ENCODE measurements at places on chromosomes 16 and 17. TPM values are rescaled to one million over a fixed set of nuclear protein-coding genes. Genes with fewer than 3 reads are reported as not detected.

RAD51D gene
- total RNA-seq = 15.7 TPM

CIITA gene
- not detected for total RNA-seq

CETP gene
- 0.40 TPM for total RNA-seq

STAC2 gene
- total RNA-seq = not detected

OR3A3 gene
- not detected for total RNA-seq

FOXN1 gene
- not detected for total RNA-seq

MYH3 gene
- total RNA-seq = 13.7 TPM

OMG gene
- total RNA-seq = not detected

PYDC1 gene
- total RNA-seq = not detected

RAMP2 gene
- total RNA-seq = 0.78 TPM

IGF2BP1 gene
- 17.2 TPM for total RNA-seq

ASPA gene
- total RNA-seq = 0.48 TPM

WNT3 gene
- 0.32 TPM for total RNA-seq

GRB7 gene
- total RNA-seq = 0.08 TPM
